Midbrain (tissue), 1 donor: ENCODE measurements at places on chromosomes 16 and 17.

DNA sequence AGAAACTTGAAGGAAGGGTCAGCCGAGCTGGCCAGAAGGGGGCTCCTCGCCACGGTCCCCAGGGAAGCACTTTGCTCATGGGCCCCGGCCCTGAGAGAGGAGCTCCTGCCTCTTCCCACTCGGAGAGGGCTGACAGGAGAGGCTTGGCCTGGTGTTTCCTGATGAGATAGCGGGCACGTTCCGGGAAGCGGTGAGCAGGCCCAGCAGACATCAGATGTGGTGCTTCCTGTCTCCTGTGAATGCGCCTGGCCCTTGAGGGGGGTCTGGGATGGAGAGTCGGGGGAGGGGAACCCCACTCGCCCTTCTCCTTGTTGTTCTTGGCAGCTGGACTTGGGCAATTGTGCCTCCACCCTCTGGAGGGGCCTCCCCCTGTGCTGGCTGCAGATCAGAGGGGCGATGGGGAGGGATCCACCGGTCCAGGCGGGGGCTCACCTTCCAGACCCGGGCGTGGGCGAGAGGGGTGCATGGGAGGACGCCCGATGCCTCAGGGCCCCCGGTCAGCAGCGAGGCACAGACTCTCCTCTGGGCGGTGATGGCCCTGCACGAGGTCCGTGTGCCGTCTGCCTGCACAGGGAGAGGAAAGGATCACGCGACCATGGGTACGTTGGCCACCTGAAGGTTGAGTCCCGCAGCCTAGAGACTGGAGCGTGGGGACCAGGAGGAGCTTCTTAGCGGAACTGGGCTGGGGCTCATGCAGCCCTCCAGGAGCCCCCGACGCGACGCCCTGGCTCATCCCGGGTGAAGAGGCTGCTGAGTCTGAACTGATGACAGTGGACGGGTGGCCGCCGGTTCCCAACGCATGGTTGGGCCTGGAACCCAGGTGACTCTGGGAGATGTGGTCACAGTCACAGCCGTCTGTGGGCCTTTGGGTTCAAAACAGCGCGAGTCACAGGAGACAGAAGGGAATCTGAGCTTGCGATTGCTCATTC is 25.4 kb downstream of the METRNL start:
- no peak for DNase-seq

GRCh38 chr17:47278561-47278960 is 24.9 kb downstream of the ITGB3 start:
- no peak for DNase-seq

DNA sequence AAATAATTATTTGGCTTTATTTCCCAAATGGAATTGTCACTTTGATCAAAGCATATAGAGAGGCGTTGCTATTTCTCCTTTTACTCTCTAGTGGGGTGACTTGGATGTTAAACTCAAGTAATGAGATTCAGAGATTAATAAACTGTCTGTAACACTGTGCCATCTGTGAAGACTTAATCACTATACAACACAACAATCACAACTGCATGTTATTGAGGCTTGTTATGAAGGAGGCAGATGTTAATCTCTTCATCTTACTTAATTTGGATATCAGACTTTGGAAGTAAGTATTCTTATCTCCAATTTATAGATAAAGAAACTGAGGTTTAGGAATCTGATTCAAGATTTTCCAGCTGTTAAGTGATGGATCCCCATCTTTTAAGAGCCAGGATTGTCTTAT is 132.5 kb downstream of the CNTNAP4 start:
- DNase-seq = no peak

GRCh38 chr17:40883031-40883430 is 2.0 kb downstream of the KRT20 start:
- DNase-seq = no peak

- DNase-seq = no peak
Measured at GRCh38 chr16:60635548-60635947, 1400.7 kb downstream of the CDH8 start.

DNA sequence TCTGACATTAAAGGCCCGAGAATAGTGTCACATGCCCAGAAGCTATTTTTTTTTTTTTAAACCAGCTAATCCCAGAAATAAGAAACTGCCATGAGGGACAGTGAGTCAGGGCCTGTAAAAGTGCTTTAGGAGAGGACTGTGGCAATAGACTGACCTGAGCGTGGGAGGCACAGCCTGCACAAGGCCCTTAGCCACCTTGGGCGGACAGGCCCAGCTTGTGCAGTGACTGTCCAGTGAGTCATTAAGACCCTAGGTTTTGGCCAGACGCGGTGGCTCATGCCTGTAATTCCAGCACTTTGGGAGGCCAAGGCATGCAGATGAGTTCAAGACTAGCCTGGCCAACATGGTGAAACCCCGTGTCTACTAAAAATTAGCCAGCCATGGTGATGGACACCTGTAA is 343.0 kb upstream of the ZFHX3 start:
- no peak for DNase-seq

- no peak for DNase-seq
Measured at GRCh38 chr16:19871721-19872120, 12.9 kb downstream of the GPRC5B start.

DNA sequence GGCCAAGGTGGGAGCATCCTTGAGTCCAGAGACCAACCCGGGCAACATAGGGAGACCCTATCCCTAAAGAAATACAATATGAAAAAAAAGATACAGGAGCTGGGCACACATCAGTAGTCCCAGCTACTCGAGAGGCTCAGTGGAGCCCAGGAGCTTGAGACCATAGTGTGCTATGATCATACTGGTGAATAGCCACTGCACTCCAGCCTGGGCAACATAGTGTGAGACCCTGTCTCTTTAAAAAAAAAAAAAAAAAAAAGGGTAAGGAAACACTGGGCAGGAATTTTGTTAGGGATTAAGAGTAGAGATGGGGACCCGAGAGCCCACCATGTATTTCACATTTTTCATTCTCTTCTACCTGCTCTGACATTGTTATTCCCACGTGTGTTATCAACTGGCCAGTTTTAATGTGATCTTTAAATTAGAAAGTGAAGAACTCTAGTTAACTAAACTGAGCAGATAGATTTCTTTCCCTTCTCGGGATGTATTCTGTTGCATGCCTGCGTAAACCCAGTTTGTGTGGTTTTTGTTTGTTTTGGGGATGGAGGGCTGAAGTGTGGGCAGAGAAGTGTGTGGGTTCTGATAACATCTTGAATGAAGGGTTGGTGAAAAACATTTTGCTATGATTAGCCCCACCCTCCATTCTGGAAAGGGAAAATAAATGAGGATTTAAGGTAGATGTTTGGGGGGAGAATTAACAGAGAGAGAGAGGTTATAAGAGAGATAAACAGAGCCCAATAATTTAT is 17.2 kb upstream of the SNTB2 start:
- DNase-seq = no peak

GRCh38 chr16:4194661-4195060 is 47.2 kb downstream of the SRL start:
- no peak for DNase-seq

- no peak for DNase-seq
Measured at GRCh38 chr17:3959295-3959899, 4.8 kb downstream of the ATP2A3 start.

GRCh38 chr16:55204069-55204468 is 119.9 kb upstream of the IRX6 start:
- no peak for DNase-seq

DNA sequence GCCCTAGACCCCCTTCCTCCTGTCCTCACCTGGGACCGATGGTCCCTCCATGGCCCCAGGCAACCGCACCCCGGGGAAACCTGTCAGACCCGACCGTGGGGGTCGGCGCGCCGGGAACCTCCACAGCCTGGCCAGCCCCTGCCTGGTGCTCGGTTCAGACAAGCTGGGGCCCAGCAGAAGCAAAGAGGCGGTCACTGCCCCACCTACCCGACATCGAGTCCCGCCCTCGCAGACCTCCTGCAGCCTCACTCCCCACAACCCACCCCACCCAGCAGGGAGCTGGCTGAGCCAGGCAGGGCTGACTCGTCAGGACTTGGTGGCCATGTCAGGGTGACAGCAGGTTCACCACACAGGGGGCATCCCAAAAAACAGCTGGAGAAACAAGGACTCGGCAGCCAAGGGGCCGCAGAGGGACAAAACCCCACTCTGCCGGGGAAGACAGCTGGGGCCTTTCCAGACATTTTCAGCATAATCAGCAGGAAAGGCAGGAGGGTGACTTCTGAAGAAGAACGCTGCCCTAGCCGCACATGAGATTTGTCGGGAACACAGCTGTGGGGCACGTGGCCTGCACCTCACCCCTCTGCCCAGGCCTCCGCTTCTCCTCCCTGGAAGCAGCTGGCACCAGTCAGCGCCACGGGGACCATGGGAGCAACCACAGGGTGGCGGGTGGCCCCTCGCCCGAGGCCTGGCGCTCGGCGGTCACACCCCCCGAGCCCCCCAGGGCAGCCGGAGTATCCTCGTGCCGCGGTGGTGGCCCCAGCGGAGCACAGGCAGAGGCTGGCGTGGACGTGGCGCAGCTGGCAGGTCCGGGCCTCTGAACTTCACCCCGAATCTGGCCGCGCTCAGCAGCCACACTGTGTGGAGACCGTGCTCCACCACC is 22.9 kb downstream of the GNPTG start:
- DNase-seq = no peak

DNA sequence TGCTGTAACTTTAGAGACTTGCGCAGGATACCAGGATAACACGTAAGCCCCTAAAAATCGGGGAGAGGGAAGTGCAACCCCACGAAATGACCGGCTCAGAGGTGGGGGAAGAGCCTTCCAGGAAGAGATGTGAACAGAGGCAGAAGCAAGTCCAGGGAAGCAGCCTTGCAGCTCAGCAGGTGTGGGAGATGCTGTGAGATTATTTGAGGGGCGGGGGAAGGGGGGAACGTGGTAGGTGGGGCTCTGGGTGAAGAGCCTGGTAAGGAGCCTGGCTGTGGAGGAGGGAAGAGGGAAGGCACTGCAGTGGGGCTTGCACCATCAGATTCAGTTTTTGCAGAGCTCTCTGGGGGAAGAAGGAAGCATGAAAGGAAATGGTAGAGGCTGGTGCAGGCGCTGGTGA is 95.4 kb upstream of the CACNG5 start:
- DNase-seq = no peak

- DNase-seq = no peak
Measured at GRCh38 chr16:65731833-65732232, 610.0 kb upstream of the CDH11 start.

DNA sequence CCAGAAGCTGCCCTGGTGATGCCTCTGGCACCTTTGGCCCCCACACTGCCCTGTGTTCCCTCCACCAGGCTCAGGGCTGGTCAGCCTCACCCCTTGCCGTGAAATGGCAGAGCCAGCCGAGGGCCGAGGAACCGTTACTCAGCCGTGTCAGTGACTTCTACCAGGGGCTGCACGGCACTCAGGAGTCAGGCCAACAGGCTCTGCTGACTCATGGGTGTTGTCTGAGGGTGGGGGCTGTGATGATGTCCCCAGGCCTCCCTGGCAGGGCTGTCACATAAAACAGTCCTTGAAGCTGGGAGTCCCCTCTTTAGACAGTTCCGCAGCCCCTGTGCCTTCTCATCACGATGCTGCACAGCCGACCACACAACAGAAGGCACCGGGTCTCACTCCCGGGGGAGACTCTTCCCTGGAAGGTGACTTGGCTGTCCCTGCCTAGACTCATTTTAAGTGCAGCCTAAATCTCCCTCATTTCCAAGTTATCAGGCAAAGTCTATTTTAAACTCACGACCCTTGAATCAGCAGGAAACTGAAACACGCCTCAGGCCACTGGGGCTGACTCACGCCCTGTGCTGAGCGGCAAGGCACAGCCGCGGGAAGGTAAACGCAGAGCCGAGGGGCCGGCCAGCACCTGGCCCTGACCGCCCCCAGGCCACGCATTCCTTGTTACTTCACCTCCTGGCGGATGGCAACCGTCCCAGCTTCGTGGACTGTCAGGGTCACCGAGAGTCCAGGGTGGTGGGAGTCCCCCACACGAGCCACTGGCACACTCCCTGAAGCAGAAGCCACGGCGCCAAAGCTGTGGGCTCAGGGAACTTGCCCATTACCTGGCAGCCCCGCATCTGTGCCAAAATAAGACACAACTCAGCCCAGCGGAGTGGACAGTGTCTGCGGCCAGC is 102.6 kb downstream of the ZNF778 start:
- no peak for DNase-seq

- no peak for DNase-seq
Measured at GRCh38 chr16:80197741-80198201, 343.0 kb upstream of the DYNLRB2 start.

GRCh38 chr16:59748531-59748930 is 1014.4 kb upstream of the GOT2 start:
- DNase-seq = no peak

DNA sequence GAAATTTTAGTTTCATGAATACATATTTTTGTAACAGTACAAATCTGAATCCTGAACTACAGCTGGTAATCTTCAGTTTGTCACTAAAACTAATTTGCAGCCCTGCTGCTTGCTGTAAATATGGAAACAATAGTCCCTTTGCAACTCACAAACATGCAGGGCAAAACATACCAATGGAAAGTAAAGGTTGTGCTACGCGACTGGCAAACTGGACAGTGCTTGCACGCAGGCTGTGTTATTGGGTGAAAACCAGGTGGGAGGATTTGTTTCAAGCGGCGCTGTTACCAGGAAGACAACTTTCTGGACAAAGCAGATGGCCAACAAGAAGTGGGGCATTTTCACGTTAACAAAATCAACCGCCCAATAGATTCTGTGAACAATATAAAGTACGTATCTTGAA is 93.5 kb downstream of the CDYL2 start:
- no peak for DNase-seq

DNA sequence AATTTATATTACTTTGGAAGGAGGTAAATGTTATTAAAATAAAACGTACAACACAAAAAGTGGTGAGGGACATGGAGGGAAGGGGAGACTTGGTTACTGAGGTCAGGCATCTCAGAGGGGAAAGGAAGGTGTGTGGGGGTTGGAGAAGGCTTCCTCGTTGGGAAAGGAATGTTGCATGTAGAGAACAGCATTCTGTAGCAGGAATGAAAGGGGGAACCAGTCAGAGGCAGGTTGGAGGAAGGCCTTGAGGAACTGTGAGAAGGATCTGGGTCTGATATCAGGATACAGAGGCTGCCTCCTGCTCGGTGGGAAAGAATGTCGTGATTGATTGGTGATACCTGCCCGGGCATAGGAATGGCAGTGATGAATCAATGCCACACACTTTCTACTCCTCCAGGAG is 103.3 kb upstream of the ZFHX3 start:
- no peak for DNase-seq

DNA sequence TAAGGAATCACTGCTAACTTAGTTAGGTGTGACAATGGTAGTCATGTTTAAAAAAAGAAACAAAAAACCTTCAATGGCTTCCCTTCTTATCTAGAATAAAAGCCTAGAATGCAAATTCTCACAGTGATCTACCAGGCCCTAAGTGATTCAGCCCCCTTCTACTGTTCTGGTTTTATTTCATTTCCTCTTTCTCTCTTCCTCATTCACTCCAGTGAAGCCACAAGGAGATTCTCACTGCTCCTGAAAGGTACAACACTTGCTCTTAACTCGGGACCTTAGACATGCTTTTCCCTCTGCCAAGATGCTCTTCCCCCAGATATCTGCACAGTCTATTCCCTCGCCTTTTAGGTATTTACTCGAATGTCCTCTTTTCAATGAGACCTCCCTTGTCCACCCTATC is 3.7 kb downstream of the PIGS start:
- no peak for DNase-seq

- DNase-seq = peak; percentile 3
Measured at GRCh38 chr16:1428511-1428910, 2.4 kb upstream of the PERCC1 start.
